ENCODE measurements at places on chromosomes 12 and 14.

DNA sequence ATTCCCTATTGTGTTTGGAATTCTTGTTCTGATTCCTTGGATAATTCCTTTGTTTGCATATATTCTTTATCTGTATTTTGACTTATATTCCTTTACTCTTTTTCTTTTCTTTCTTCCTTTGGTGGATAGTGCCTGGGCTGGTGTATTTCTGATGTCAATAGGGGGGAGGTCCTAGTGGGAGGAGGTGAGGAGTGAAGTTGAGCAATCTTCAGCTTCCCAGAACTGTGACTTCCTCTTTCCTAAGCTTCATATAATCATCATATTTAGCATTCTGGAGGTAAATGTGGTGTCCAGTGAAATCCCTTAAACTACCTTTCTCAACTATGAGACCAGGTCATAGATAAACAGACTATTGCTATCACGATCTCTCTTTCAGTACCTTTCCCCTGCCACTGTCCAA, 29.6 kb upstream of the TBPL2 start:
- DNase-seq: no peak

GRCh38 chr14:74867673-74868072, 8.3 kb downstream of the PROX2 start:
- no peak for DNase-seq

- DNase-seq: no peak
Observed at GRCh38 chr12:13074396-13075117, 28.9 kb downstream of the GSG1 start.

- DNase-seq: no peak
Observed at GRCh38 chr12:130374083-130374482, 36.4 kb downstream of the PIWIL1 start.

- no peak for DNase-seq
Observed at GRCh38 chr14:61034416-61035120, 53.5 kb downstream of the SLC38A6 start.

All from activated B cell treated with CpG ODN at 0.5 μM for 24 hours (primary cell).